SK-MEL-5 (cell line): ENCODE measurements at places on chromosomes 1 and 21.

- DNase-seq = no peak
Measured at GRCh38 chr1:161951646-161952045, 72.0 kb downstream of the OLFML2B start.

- peak; percentile 4 for DNase-seq
Measured at GRCh38 chr1:31507676-31508530, 68.4 kb upstream of the TINAGL1 start.

DNA sequence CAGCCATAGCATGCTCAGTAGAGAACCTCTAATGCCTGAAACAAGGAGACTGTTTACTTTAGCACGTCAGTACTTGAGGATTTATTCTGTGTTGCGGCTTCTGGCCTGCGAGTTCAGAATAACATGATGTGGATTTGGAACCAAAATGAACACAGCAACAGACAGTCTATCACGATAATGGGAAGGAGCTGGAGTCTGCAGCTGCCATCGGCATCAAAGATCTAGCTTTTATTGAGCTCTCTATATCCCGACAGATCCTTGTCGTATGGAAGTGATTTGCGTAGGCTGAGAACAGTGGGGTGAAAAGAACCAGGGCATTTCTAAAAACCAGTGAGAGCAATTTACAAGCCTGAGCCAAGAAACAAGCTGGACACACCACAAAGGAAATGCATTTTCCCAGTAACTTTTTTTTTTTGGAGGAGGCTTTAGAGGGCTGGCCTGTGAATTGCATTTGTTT, 294.2 kb downstream of the KIF26B start:
- no peak for DNase-seq

GRCh38 chr1:56490619-56491018, 88.7 kb downstream of the PLPP3 start:
- no peak for DNase-seq

GRCh38 chr21:44687671-44688070, 5.7 kb upstream of the KRTAP12-1 start:
- no peak for DNase-seq
